NCI-H1417 (cell line): ENCODE measurements at places on chromosomes 1 and 21.

- DNase-seq: no peak
These were observed 8.6 kb upstream of the RERE start for GRCh38 chr1:8825985-8826481.

DNA sequence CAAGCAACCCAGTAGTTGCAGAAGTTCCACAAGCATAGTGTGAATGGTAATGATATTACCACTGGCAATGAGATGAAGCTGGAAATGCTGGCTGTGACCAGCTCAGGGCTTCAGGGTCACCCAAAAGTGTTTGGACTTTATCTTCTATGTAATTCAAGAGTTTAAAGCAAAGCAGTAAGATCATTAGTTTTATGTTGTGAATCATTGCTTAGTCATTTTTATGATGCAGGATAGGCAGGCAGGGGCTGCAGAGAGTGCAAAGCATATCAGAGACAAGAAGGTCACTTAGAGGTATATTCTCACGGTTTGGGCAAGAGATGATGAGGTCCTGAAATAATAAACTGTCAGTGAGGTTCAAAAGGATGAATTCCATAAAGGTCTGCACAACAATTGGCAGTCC lies 147.4 kb downstream of the OLFM3 start:
- no peak for DNase-seq

- no peak for DNase-seq
These were observed 32.1 kb upstream of the HSPA13 start for GRCh38 chr21:14414932-14415508.

DNA sequence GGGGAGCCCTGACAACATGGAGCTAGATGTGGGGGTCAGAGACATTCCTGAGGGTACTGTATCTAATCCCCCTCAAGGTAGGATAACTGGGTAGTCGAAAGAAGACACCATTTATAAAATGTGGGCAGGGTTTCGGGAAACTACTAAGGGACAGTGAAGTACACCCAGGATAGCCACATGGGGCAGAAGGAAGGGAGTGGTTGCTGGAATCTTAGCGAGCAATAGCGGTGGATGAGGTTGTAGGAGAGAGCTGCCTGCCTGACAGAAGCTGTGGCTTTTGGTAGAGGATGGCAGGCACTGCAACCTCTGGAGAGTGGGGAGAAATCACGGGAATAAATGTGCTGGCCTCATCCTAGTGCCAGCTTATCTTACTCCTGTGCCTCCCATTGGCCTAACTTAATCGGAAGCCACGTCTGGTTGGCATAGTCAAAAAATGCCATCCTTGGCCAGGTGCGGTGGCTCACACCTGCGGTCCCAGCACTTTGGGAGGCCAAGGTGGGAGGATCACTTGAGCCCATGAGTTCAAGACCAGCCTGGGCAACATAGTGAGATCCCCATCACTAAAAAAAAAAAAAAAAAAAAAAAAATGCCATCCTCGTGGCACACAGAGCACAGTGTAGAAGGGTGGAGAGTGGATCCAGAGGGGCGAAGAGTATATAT lies 23.4 kb upstream of the MAPKAPK2 start:
- DNase-seq: no peak

- DNase-seq: peak; percentile 58
These were observed 49.8 kb upstream of the FBXO28 start for GRCh38 chr1:224064150-224064549.

DNA sequence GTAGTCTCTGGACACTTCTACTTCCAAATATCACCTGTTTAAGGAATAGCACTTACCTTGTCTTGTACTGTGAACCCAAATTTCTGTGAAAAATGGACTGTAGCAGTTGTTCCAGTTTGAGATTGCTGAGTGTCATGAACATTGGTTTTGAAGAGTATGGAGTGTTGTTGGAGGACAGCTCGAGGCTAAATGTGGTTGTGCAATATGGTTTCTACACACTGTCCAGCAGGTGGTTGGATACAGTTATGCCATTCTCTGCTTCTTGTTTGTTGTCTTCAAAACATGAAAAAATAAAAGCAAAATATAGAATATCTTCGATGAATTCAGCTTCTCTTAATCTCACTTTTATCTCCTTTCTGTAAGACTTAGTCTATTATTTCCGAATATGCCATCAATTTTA lies 67.1 kb downstream of the DDR2 start:
- DNase-seq: no peak
